ENCODE measurements at places on chromosomes 3 and 15. TPM values are rescaled to one million over a fixed set of nuclear protein-coding genes. Genes with fewer than 3 reads are reported as not detected.
A peak's percentile ranks its signal among the peaks of the same experiment; 100 is the strongest.

The HEG1 gene
- 38.5 TPM for total RNA-seq

DNA sequence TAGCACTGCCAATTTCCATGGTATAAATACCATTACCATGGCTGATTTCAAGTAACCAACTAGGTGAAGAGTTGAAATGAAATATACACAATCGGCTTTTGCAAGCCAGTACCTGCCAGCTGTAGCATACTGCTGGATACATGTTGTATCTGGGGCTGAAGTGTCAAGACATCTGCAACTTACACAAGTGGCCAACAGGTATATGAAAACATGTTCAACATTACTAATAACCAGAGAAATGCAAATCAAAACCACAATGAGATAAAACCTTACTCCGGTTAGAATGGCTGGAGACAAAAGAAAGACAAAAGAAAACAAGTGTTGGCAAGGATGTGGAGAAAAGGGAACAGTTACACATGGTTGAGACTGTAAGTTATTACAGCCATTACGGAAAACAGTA is 11.6 kb downstream of the ATOSA start:
- no peak for DNase-seq

DNA sequence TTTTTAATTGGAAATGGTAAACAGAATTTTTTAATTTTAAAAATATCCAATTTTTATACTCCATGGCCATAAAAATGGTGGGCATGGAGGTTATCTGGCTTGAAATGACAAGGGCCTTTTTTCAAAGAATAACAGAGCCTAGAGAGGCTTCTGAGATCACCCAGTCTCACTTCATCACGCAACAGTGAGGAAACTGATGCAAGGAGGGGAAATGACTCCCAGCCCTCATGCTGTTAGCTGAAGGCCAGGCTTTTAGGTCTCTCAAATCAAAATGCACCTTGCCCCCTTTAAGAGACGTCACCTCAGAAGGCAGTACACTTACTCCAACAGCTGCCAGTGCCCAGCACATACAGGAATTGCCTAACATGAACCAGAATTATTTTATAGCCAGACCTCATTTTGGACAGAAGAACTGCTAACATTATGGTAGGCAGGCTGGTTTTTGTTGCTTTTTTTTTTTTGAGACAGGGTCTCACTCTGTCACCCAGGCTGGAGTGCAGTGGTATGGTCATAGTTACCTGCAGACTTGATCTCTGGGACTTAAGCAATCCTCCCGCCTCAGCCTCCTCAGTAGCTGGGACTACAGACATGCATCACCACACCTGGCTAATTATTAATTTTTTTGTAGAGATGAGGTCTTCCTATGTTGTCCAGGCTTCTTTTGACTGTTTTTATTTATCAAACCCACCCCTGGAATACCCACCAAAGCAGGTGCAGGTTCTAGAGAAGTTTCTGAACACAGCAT is 9.1 kb downstream of the RAB43 start:
- peak; percentile 53 for DNase-seq

- no peak for DNase-seq
Observed at GRCh38 chr3:94331831-94332230, 269.0 kb downstream of the NSUN3 start.

The NR2E3 gene
- total RNA-seq, result not detected

DNA sequence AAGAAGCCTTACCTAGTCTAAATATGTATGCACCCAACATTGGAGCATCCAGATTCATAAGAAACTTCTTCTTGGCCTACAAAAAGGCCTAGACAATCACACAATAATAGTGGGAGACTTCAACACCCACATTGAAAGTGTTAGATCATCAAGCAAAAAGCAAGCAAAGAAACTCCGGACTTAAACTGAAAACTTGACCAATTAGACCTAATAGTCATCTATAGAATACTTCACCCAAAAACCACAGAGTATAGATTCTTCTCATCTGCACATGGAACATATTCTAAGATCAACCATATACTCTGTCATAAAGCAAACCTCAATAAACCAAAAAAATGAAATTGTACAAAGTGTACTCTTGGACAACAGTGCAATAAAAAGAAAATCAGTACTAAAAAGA is 22.3 kb upstream of the OR5K4 start:
- DNase-seq, result no peak

DNA sequence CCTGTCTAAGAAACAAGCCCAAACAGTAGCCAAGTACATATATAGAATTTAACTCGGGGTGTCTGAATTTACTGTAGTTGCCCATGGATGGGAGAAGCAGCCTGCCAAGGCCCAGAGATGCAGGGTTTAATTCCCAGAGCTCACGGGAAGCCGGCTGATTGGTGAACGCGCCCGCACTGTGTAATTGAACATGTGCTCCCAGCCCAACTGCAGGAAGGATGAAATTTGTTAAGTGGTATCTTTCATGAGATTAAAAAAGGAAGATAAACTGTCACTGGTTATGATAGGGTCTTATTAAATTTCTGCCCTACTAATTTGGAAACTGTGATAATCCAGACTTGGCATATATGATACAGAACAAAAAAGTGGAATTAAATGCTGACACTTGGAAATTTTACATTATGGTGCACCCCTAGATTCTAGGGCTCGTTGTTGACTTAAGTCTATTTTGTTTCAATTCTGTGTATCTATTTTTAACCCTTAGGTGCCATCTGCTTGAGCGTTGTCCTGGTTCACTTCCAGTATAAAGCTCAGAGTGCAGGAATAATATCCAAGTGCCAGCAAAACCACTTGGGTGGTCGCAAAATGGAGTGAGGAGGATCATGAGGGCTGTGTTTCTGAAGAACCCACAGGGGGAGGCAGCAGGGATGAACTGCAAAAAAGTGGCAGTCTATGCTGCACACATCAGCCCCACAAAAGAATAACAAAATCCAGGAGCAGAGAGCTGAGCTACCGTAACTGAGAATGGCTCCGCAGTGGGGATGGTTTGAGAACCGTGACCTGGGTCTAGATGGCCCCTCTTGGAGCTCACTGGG is 13.8 kb upstream of the TMC3 start:
- DNase-seq, result no peak

- DNase-seq, result no peak
Observed at GRCh38 chr3:189800436-189800835, 169.2 kb downstream of the TP63 start.

The GOLGA8T gene
- total RNA-seq, result 0.77 TPM
